Suppressor macrophage treated with lipopolysaccharide for 4 hours (primary cell): ENCODE measurements at places on chromosomes 3 and 15.
A peak's percentile ranks its signal among the peaks of the same experiment; 100 is the strongest.

DNA sequence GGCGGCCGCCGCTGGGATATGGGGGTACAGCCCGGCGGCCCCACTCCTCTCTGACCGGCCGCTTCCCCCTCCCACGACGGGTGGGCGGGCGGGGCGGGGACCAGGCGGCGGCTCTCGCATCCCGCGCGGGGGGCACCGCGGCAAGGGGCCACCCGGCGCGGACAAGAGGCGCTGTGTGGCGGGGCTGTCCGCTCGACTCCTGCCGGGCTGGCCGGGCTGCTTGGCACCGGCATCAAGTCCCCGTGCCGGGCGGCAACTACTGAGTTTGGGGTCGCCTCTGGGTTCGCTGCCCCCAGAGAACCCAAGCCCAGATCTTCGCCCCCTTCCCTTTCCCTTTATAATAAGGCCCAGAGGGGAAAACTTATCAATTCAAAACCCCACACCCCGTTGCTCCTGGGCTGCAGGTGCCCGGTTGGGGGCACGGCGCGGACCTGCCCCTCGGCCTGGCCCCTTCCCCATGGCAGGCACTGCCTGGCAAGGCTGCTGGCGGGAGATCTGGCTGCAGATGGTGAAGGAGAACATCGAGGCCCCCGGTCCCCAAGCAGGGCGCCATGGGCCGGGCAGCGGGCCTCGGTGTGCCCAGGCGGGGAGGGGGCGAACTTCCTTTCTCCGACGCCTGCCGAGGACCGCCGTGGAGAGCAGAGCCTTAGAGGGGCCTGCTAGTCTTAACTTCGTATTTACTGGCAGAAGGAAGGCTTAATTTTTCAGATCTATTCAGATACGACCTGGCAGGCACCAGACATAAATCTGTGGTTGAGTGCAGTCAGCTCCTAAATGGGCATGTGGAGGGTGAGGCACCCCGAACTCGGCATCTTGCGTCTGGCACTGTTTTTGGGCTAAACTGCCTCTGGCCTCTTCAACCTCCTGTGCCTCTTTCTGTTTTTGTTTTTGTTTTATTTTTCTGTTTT lies 911 bp downstream of the APBA2 start:
- no peak for DNase-seq

DNA sequence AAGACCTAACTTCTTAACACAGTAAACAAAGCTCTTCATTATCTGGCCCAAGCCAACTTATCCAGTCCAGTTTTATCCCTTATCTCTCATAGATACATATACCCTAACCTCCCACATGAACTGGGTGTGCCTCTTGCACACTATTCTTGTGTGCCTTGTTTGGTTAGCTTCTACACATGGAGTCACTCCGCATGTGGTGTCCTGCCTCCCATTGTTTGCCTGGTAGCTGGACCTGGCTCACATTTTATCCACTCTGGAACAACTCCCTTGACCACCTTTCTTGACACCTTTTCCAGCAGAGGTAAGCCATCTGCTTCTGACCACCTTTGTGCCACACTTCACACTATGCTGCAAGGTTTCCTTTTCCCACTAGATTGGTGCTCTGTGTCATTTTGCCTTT lies 15.2 kb downstream of the TIPARP start:
- no peak for DNase-seq

- no peak for DNase-seq
Observed at GRCh38 chr3:31251083-31251482, 281.6 kb upstream of the STT3B start.

- DNase-seq = no peak
Observed at GRCh38 chr3:76063811-76064210, 278.5 kb upstream of the ZNF717 start.

- DNase-seq = no peak
Observed at GRCh38 chr3:106191211-106191610, 322.4 kb upstream of the CBLB start.

- no peak for DNase-seq
Observed at GRCh38 chr15:50065279-50065678, 53.8 kb downstream of the ATP8B4 start.

- DNase-seq = peak; percentile 60
Observed at GRCh38 chr3:10116138-10116460, 624 bp downstream of the BRK1 start.

DNA sequence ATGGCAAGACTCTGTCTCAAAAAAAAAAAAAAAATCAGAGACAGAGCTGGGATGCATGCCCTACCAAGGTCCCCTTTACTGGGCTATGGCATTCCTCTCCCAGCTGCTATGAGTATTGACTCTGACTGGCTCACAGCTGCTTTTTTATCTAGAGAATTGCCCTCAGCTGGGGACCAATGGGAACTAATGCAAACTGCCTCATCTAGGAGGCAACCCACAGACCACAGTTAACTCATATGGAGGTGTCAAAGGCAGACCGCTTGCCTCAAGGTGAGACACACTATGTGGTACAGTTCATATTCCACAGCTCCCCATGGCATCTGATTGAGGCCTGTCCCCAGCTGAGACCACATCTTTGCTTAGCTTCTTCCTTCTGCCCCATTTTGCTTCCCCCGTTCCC lies 183.5 kb upstream of the EOMES start:
- no peak for DNase-seq

DNA sequence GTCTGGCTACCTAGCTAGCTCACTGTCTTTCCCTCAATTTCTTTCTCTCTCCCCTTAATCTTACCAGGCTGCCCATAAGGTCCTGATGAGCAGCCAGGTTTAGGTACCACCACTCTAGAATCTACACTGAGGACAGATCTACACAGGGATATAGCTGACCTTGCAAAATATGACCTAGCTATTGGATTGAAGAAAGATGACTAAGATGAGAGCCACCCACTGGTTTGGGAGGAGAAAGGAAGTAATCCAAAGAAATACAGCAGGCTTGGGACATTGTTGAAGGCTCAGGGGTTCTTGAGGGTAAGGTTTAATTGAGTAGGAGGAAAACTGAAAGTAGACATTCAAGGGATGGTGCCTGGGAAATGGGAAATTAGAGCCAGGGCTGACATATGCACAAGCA lies 142.0 kb upstream of the TMC3 start:
- DNase-seq = peak; percentile 6

DNA sequence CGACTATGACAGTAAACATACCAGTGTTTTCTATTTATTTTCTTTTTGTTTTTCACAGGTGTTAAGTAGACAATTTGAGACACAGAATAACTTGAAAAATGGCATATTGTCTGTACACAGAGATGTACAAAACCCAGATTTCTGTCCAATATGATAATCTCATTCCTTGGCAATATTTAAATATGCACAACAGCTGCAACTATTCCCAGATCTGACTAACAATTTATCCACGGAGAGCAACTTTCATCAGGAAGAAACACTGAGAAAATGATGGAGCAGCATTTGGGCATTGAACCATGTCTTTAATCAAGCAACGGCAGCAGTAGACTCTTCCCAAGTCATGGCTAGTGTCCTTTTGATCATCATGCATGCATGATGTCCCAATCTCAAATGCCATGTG lies 452.6 kb downstream of the ZPLD1 start:
- no peak for DNase-seq

DNA sequence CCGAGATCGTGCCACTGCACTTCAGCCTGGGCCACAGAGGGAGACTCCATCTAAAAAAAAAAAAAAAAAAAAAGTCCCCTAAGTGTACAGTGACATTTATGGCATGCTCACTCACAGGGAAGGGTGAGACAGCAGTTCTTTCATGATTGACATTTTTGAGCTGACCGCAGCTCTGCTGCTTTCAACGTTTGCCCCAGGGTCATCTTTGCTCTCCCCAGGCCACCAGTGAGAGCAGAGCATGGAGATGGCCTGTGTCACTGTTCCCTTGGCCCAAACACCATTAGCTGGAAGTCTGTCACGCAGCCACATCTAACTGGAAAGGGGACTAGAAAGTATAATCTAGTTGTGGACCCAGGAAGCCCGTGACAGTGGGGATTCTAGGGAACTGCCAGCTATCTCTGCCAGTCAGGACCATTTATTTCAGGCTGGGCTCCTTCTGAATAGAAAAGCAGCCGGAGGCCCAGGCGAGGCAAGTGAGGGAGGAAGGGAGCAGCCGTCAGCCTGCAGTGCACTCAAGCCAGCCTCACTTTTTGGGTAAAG lies 193.4 kb upstream of the HES1 start:
- DNase-seq = no peak

DNA sequence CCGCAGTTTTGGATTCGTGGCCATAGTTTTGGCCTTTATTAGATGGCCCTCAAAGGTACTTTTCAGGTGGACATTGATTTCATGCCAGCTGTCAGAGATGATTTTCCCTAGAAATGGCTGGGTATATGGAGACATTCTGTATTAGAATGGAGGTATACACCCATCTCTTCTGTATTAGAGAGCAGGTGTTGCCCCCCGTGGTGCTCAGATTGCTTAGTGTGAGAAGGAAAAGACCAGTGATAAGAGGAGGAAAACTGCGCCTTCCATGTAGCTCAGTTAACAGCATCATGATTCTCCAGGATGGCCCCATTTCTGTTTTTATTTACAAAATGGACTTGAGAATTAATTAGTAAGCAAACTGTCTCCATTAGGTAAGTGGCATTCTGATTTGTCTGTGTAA lies 145.9 kb downstream of the IGF1R start:
- DNase-seq = no peak

DNA sequence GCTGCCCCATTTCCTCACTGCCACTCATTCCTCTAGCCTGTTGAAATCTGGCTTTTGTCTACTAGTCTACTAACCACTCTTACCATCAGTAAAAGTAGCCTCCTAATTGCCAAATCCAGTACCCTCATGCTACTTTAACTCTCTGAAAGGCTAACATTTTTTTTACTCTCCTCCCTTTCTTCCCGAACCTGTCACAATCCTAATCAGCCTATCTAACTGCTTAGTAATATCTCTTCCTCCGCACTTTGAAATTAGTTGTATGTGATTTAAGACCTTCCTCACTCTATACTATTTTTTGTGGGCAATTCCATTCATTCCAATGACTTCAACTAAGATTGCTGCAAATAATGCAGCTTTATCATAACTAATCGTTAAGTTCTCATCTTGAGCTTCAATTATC lies 3.7 kb downstream of the SENP7 start:
- DNase-seq = no peak

GRCh38 chr3:13844911-13845310 lies 35.0 kb downstream of the WNT7A start:
- DNase-seq = no peak

DNA sequence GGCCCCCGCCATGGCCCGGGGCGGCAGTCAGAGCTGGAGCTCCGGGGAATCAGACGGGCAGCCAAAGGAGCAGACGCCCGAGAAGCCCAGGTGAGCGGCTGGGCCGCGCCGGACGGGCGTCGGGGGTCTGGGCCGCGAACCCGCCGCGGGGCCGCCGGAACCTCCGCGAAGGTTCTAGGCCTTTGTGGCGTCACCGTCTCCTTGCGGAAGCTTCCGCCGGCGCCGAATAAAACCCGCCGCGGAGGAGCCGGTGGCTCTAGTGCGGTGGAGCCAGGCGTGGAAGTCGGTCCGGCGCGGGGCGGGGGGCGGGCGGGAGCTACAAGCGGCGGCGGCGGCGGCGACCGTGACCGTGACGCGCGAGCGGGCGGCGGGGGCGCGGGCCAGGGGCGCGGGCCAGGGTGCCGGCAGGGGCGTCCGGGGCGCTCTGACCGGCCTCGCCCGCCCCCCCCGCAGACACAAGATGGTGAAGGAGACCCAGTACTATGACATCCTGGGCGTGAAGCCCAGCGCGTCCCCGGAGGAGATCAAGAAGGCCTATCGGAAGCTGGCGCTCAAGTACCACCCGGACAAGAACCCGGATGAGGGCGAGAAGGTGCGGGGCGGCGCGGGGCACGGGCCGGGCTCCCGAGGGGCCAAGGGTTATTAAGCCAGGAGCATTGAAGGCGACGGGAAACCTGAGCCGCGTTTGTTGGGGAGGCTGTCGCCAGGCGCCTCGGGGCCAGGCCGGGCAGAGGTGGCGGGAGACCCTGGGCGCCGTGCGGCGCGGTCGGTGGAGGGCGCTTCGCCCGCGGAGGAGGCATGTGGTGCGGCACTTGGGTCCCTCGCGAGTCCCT lies at the start of gene DNAJA4:
DNAJA4 (plus strand) TSS at position 259 of the 833 bp plus-strand sequence; CDS start at position 461, 202 bp downstream.
- DNase-seq = peak; percentile 60

- DNase-seq = no peak
Observed at GRCh38 chr3:2653706-2654105, 456.5 kb downstream of the IL5RA start.

- no peak for DNase-seq
Observed at GRCh38 chr3:68699541-68699940, 232.8 kb downstream of the TAFA4 start.

GRCh38 chr15:80154336-80154735 lies 1.5 kb downstream of the FAH start:
- DNase-seq = no peak

- no peak for DNase-seq
Observed at GRCh38 chr3:28013864-28014473, 227.4 kb upstream of the CMC1 start.

DNA sequence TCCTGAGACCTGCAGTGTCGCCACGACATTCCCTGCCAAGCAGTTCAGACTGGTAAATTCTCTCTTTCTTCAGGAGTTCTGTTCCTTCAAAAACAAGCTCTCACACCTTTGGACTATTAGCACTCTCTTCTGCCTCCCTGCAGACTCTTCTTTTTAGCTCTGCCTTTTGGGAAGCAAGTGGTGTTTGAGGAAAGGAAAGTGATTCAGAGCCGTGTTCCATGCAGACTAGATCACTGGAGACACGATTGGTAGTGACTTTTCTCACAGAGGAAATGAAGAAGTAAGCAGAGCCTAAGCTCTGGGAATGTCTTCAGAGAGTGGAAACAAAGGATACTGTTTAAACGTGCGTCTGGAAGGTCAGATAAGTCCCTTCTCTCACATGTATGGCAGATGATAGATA lies 270.6 kb upstream of the TPRG1 start:
- peak; percentile 65 for DNase-seq

- DNase-seq = no peak
Observed at GRCh38 chr3:129834580-129834979, 58.9 kb downstream of the TMCC1 start.

GRCh38 chr3:89058371-89058770 lies 49.0 kb upstream of the EPHA3 start:
- no peak for DNase-seq

GRCh38 chr3:194013928-194014327 lies 122.0 kb upstream of the HES1 start:
- no peak for DNase-seq

DNA sequence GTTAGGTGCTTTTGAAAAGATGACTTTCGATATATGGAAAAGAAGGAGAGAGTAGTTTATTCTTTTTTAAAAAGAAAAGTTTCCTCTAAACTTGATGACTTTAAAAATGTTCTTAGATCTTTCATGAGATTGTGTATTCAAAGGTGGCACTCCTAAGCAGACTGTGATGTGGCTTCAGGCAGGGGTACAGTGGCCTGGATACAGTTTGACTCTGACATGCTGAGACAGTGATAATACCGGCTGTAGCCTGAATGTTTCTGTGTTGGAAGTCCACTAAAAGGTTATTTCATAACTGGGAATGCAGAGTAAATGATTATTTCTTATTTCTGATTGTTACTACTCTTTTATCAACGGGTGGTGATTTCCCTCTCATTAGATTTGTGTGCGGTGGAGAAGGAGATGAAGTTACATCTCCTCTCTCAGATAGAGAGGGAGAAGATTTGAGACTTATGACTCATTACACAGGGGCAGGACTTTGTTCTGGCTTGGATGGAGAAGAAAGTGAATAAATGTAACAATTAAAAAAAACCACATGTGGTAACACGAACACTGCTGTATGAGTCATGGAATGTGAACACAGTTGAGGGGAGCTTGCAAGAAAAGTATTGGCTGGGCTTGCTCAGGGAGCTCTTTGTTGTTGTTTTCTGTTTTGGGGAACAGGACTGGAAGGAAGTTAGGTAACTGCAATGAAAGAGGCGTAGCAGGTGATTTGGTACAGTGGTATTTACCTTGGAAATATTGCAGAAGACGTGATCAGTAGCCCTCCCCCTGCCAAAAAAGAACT lies 21.6 kb downstream of the SPTSSB start:
- peak; percentile 9 for DNase-seq
